ENCODE measurements at places on chromosomes 5 and 9. TPM values are rescaled to one million over a fixed set of nuclear protein-coding genes. Genes with fewer than 3 reads are reported as not detected.
A peak's percentile ranks its signal among the peaks of the same experiment; 100 is the strongest.

HIGD2A gene
- 114 TPM for total RNA-seq

GRCh38 chr5:88722546-88723073, 160.4 kb downstream of the MEF2C start:
- no peak for ATAC-seq

DNA sequence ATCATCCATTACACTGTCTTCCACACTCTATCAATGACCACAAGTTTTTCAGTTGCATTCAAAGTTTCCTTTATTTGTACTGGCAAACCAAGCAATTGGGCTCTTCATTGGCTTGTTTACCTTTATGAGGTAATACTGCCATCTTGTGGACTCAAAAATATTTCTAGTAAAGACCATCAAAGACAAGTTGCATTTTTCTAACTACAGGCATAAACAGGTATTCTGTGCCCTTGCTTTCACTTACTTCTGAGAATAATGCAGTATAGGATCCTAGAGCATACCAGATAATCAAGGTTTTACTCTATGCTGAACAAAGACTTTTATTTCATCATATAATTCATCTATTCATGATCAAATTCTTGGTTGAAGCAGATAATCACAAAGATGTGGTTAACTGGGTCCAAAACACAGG, 173.7 kb upstream of the POU5F2 start:
- peak; percentile 37 for ATAC-seq

DNA sequence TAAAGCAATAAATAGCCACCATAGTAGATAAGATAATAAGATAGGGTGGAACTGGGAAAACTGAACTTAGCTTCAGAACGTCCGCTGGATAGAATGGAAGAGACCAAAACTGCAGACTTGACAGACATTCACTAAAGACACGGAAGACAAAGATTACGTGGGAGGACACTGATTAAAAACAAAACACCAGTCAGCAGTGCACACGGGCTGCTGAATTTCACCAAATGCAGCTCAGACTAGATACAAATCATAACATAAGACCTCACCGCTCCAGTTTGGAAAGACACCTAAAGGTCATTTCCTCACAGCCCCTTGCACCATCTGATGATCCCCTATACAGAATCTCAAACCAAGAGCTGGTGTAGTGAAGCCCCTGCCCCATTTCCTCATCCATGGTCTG, 2.9 kb upstream of the OR2Y1 start:
- peak; percentile 35 for ATAC-seq

GRCh38 chr5:135212361-135213026, 178.5 kb upstream of the PITX1 start:
- ATAC-seq = no peak

F2RL1 gene
- total RNA-seq = 1.9 TPM

DNA sequence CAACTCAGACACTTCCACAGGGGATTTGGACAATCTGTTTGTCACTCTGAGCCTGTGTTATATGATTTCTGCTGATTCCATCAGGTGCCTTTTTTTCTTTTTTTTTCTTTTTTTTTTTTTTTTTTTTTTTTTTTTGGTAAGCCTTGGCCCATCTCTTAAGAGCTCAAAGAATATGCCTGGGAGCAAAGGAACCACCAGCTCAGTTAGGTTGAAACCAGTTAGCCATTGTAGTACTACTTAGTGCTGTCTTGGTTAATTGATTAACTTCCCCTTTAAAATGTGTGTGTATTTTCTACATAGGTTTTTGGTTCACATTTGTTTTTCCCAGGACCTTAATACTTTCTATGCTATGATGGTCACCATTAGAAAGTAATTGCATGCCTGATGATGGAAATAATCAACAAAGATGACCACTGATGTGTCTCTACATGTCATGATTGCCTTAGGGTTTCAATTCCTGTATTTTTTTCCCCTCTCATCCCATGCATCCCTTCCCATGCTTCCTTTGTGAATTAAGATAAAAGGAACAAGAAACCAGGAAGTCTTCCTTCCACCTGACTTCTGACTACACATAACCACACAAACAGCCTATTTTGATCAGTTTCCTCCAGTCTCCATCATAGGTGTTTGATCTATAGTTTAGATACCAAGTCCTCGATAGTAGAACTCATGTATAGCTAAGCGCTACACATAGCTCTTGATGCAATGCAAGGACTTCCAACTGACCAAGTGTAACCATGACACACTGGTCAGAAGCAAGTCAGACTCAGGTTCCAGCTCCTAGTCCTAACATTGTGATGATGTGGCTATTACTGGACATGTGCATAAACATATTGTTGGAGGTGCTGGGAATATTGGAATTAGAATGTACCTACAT, 306.1 kb downstream of the EFNA5 start:
- no peak for ATAC-seq

CCDC192 gene
- not detected for total RNA-seq

OTULINL gene
- 19.0 TPM for total RNA-seq

PDCD1LG2 gene
- total RNA-seq = 1.5 TPM

DNA sequence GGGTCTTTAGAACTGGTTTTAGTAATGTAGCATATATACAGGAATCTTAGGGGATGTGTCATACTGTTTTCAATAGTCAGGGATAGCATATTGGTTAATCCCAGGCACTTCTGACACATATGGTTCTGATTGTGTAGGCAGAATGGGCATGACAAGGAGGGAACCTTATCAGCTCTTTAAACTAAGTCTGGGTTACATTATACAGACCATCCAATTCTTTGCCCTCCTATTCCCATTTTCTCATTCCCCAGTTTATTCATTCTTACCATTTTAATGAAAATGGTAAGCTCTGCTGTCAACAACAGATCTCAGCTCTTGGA, 85.1 kb downstream of the NDUFAF2 start:
- no peak for ATAC-seq

DNA sequence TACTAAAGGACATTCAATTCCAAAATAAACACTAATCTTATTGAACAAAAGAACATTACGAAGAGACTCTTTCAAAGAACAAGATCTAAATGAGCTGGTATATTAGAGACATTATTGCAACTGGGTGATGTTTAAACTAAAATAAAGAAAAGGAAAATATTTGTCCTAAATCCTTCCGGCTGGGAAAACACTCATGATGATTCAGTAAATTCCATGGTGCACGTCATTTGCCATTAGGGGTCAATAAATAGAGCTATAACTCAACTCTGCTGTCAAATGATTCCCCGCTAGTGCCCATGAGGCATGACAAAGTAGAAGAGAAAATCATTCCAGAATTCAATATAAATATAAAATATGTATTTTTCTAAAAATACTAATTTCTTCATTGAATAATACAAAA, 565.5 kb upstream of the TUSC1 start:
- no peak for ATAC-seq

PKD2L2 gene
- total RNA-seq = not detected

THOC3 gene
- total RNA-seq = 126 TPM

- no peak for ATAC-seq
These were observed 399.0 kb downstream of the HTR1A start for GRCh38 chr5:63563008-63563917.

DNA sequence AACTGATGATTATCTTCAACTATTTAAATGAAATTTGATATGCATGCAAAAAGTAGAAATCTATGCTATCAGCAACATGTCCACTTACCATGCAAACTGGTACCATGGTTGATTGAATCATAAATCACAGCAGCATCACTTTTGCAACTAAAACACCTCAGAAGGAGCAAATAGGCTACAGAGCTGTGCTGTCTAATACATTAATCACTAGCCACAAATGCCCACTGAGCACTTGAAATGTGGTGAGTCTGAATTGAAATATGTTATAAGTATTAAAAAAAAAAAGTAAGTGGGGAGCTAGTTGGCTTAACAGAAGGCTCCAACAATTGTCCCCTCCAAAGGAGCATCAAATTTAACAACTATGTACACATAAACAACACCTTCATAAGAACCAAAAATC, 112.5 kb downstream of the FAM114A2 start:
- no peak for ATAC-seq

DNM1 gene
- 0.84 TPM for total RNA-seq

IFNA13 gene
- total RNA-seq = not detected

DNA sequence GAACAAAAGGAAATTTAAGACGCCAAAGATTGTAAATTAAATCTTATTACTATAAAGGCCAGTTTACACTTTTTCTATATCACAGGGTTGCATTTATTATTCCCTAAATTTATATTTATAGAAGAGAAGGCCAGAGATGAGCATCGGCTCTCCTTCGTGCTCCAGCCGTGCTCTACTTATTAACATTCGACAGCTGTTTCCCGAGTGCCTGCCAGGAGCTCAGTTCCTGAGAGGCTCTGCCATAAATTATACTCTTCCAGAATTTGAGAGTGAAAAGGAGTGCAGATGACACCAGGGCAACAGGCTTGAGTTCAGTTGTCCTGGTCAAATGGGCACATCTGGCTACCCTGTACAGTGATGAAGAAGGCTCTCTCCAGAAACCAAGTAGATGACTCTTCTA, 70.1 kb downstream of the PCSK5 start:
- no peak for ATAC-seq

- ATAC-seq = no peak
These were observed 103.5 kb downstream of the GLIS3 start for GRCh38 chr9:4196376-4196775.

GRCh38 chr9:89470224-89470839, 27.6 kb downstream of the SEMA4D start:
- no peak for ATAC-seq

- ATAC-seq = no peak
These were observed 1.1 kb upstream of the OBP2B start for GRCh38 chr9:133210202-133210532.

FAM221B gene
- not detected for total RNA-seq

All from activated T-helper 17 cell treated with anti-CD3 and anti-CD28 coated beads, Interleukin-2, amount 50 U/mL, for 72 hours (primary cell).